ENCODE measurements at places on chromosomes 5 and 9. TPM values are rescaled to one million over a fixed set of nuclear protein-coding genes. Genes with fewer than 3 reads are reported as not detected.

GRM6 gene
- not detected for total RNA-seq

DBH gene
- not detected for total RNA-seq

ICE1 gene
- 17.7 TPM for total RNA-seq

PTGS1 gene
- 36.1 TPM for total RNA-seq

CDH6 gene
- 5.0 TPM for total RNA-seq

PRDM9 gene
- not detected for total RNA-seq

DNA sequence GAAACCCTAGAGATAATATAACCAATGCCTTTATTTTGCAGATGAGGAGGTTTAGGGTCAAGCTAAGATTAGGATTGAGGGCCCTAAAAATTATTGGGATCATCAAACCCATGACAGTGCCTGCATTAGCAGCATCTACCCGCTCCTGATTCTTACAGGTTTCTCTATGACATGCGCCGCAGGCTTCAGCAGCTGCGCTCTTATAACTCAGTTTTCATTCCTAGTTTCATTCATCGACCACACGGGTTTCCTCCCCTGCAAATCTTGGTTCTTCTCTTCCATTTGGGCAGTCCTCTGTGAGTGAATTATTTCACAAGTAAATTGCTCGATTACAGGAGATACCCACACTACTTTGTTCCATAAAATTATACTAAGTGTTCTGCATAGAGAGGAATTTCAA is 137.2 kb downstream of the SLC24A2 start:
- H3K36me3 ChIP-seq = no peaks in the 10 kb centered on the region
- H3K4me3 ChIP-seq = no peak overlapping the region

DNA sequence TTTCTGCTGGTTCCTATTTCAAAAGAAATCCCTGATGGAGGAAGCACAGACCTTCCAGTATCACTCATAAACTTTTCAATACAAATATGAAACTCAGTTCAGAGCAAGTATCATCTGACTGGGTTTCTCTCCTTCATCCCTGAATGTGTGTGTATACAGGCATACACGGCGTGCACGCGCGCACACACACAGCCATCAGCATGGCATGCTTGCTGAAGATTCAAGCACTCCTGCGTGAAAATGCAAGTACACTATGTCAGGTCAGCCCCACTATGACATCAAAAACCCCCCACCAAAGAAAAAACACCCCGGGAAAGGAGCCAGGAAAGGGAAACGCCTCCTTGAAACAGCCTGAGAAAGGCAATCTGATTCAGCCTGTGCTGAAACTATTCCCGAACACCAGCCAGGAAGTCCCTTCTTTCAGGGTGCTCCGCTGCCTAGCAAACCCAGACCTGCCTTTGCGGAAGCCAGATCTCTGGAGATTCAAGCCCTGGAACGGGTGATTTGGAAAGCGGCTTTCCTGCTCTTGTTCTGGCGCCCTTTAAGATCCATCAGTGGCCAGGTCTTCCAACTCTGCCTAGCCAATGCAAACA is 831 bp downstream of the KLHL3 start:
- no peak for DNase-seq
- H3K4me1 ChIP-seq = peaks cover 16% of the 10 kb centered on the region
- peak overlapping the region; percentile 38 for H3K4me3 ChIP-seq
- H3K27me3 ChIP-seq = no peaks in the 10 kb centered on the region

DNA sequence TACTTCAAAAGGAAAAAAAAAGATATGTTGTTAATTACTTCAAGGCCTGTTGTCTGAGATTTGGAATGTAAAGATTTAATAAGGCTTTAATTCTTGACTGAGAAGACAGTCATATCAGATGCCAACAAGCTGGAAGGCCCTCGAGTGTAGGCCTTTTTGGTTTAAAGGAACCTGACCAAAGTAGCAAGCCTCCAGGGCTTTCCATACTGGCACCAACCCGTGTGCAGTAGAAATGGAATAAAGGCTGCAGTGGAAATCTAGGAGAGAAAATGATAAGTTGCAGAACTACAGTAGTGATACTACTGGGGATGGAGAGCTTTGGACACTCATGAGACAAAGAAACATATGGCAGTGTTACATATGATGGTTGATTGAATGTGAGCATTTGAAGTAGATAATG is 358.0 kb downstream of the TAF11L14 start:
- no peaks in the 10 kb centered on the region for H3K36me3 ChIP-seq
- DNase-seq = no peak
- no peak overlapping the region for H3K4me3 ChIP-seq
- no peak overlapping the region for H3K27ac ChIP-seq
- no peaks in the 10 kb centered on the region for H3K4me1 ChIP-seq

DNA sequence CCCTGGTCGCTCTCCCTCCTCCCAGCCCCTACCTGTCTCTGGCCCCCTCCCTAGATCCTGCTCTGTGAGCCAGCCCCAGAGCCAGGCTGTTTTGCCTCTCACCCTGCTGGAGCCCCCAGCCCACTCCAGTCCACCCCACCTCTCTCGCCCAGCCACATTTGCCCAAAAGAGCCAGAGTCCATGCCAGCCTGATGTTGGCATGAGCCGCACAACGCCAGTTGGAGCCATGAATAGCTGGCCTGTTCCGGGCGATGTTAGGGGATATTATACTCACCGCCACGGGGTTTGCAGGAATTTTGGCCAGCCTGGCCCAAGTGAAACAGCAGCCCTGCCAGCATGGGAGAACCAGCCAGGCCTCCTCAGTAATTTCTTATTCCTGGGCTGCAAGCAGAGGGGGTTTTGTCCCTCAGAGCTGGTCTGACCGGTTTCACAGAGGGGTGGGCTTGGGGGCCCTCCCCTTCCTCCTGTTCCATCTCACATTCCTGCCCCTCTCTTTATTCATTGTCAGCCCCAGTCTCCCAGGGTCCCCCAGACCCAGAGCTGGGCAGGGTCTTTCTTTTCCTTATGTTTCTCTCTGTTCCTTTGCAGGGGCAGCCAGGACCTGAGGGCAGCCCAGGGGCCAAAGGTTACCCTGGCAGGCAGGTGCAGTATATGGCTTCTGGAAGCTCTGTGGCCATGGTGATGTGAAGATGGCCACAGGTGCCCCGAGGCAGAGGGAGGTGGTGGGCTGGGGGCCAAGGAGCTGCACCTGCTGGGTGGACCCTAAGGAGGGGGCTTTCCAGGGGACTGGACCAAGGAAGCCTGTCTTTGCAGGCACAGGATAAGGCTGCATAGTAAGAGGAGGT is 50.1 kb downstream of the COL27A1 start:
- H3K27ac ChIP-seq = no peak overlapping the region
- no peaks in the 10 kb centered on the region for H3K36me3 ChIP-seq
- no peaks in the 10 kb centered on the region for H3K27me3 ChIP-seq

GRCh38 chr5:88695232-88695631 is 187.8 kb downstream of the MEF2C start:
- H3K4me3 ChIP-seq = peak overlapping the region; percentile 6
- no peaks in the 10 kb centered on the region for H3K36me3 ChIP-seq

DNA sequence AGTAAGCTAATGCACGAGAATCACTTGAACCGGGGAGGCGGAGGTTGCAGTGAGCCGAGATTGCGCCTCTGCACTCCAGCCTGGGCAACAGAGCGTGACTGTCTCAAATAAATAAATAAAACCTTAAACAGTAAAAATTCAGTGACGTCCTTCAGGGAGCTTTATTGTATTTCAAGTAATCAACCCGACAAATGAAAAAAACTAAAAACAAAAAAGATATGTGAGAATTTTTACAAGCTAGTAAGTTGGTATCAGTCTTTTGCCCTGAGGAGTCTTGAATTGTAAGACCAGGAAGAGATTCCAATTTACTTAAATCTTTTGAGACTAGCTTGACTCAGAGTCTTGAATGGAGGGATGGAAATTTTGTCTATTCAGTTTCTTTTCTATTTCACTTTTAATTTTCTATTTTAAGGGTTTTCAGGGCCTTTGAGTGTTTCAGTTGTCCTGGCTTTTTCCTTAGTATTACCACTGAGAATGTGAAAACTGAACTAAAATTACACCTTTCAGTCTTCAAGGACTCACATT is 126.0 kb upstream of the DHFR start:
- no peaks in the 10 kb centered on the region for H3K36me3 ChIP-seq
- H3K27ac ChIP-seq = no peak overlapping the region
- no peak for DNase-seq
- H3K4me3 ChIP-seq = no peak overlapping the region
- no peaks in the 10 kb centered on the region for H3K27me3 ChIP-seq

DNA sequence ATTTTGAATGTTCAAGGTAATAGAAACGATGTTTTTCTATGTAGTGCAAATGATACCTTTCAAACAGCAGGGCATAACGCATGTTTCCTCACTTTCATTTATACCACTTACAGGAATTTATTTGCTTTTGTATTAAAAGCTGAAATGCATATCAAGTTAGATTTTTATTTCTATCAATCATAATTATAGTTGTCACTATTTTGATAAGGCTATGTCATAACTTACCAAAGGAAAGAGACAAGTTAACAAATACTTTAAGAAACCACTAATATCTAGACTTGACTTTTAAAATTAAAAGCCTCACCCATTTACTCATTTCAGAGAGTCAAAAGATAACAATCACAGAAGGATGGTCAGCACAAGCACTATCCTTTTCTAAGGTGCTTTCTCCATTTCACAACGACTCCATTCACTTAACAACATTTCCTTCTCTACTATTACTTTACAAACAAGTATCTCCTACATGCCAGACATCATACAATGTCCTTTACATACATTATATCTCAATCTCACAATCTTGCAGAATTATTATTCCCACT is 12.6 kb downstream of the ERP44 start:
- H3K4me1 ChIP-seq = no peaks in the 10 kb centered on the region
- no peaks in the 10 kb centered on the region for H3K36me3 ChIP-seq
- H3K4me3 ChIP-seq = no peak overlapping the region
- DNase-seq = no peak
- H3K27ac ChIP-seq = no peak overlapping the region
- no peaks in the 10 kb centered on the region for H3K27me3 ChIP-seq

DNA sequence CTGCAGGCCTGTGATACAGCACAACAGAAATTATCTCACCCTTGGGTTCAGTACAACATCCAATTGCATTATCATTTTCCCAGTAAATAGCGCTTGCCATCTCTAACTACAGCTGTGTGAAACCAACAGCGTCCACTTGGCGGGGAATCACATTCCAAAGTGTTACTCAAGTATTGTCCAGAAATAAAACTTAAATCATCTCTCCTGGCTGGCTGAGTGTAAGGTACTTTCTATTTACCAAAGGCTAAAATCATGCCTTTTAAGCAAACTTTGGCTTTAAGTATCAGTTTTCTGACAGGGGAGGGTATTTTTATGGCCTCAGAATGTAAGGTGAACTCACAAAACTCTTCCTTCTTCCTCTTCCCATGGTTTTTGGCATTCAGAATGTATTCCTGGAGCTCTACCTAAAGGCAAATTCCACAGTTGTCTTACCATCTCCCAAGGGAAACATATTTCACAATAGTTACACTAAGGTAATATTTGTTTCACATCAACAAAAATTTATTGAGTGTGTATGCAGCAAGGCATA is 205.6 kb upstream of the MPDZ start:
- no peaks in the 10 kb centered on the region for H3K27me3 ChIP-seq
- no peak overlapping the region for H3K4me3 ChIP-seq
- no peaks in the 10 kb centered on the region for H3K36me3 ChIP-seq
- H3K27ac ChIP-seq = no peak overlapping the region

Data from esophagus squamous epithelium (tissue), 5 donors.